Psoas muscle (tissue), 8 donors: ENCODE measurements at places on chromosomes 4 and X.

GRCh38 chr4:173367285-173367684, 3.5 kb upstream of the SAP30 start:
- no peak for DNase-seq

DNA sequence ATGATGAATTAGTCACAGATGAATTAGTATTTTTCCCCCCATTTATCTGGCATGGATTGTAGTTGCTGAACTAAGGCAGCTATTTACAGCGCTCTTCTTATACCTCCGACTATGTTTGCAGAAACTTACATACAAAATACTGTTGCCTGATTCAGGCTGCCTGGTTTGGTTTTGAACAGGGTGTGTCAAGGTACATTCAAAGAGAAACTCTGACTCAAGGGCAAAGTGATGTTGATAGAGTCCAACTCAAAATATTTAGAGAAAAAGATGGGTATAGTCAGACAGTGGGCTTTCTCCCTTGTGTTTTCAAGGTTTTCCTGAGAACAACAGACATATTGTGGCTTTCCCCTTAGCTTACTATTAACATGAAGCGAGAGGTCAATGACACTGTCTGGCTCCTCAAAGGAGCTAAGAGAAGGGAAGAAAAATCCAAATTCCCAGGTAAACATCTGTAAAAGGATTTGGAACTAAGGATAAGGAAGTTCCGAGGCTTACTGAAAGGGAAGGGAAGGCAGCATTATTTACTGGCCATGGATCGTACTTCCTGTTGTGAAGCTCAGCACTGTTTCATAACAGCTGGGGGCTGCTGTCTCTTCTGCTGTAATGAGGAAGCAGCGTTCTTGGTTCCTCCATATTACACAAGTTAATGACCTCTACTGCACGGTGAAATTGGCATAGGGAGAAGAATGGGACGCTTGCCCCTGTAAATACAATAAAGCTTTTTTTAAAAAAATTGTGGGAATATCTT, 30.9 kb downstream of the FAM9C start:
- no peak for DNase-seq

DNA sequence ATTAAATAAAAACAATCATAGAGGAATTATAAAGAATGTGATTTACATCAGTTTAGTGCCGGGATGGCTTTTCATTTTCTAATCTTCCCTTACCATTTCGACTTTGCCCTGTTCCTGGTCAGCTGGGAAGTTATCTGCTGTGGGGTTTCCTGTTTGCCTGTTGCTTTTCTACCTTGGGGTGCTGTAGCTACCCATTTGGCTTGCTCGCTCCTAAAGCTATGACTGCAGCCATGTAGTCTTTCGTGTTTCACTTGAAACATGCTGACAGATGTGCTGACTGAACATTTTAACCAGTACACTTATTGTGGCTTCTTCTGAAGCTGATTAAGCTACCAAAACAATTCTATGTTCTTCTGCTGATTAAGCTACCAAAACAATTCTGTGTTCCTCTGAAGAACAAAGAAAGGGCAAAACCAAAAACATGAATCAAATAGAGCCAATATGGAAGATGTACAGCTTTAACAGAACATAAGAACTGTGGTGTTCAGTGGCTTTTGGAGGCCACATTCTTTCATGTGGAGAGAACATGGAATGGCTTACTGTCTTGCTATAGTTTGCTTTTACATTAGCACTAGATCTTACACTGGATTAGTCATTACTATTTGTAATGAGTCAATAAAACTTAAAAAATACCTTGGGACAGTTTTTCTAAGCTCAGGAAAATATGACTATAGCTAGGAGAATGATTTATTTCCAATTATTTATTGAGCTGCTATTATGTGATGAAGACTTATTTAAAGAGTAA, 440.4 kb downstream of the SPRY1 start:
- DNase-seq, result no peak

DNA sequence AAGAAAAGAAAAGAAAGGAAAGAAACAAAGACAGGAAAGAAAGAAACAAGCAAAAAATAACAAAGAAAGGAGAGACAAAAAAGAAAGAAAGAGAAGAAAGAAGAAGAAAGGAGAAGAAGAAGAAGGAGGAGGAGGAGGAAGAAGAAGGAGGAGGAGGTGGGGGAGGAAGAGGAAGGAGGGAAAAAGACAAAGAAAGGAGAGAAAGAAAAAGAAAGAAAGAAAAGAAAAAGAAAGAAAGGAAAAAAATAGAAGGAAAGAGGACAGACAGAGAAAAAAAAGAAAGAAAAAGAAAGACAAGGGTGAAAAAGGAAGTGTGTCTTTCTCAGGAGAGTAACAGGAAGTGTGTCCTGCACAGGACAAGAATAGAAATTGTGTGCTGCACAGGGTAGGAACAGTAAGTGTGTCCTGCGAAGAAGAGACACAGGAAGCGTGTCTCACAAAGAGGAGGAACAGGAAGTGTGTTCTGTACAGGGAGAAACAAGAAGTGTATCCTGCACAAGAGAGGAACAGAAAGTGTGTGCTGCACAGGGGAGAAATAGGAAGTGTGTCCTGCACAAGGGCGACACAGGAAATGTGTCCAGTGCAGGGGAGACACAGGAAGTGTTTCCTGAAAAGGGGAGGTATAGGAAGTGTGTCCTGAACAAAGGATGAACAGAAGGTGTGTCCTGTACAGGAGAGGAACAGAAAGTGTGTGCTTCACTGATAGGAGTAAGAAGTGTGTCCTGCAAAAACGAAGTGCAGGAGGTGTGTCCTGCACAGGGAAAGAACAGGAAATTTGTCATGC, 101.2 kb downstream of the ARSF start:
- DNase-seq, result no peak

GRCh38 chr4:142817442-142817841, 28.7 kb downstream of the INPP4B start:
- peak; percentile 15 for DNase-seq

- DNase-seq, result no peak
Measured at GRCh38 chr4:132275583-132276121, 873.4 kb upstream of the PCDH10 start.
